Adrenal gland (tissue), 19 donors: ENCODE measurements at places on chromosomes 11 and 22.

DNA sequence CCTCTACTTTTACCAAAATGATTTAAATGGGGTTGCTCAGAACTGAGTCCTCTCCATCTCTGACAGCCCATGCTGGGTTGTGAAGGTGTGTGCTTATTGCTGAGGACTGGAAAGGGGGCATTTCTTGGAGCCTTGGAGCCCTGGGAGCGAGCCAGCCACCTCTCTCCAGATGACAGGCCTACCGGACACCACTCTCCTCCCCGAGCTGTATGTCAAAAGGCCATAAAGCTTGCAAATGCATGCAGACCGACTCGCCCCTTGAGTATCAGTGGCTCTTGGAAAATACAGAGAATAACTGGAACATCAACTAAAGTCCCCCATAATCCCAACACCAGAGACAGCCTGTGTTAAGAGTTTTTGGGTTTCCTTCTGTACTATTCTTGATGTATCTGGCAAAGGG, 67.9 kb upstream of the PITPNB start:
- peak; percentile 46 for DNase-seq

- no peak for DNase-seq
These were observed 313.5 kb downstream of the BLID start for GRCh38 chr11:121802542-121802941.

GRCh38 chr22:20154602-20155187, 3.8 kb upstream of the CCDC188 start:
- no peak for DNase-seq

- no peak for DNase-seq
These were observed 107.6 kb downstream of the ABTB2 start for GRCh38 chr11:34250211-34250610.

- no peak for DNase-seq
These were observed 47.8 kb upstream of the CD5 start for GRCh38 chr11:61054513-61054912.

DNA sequence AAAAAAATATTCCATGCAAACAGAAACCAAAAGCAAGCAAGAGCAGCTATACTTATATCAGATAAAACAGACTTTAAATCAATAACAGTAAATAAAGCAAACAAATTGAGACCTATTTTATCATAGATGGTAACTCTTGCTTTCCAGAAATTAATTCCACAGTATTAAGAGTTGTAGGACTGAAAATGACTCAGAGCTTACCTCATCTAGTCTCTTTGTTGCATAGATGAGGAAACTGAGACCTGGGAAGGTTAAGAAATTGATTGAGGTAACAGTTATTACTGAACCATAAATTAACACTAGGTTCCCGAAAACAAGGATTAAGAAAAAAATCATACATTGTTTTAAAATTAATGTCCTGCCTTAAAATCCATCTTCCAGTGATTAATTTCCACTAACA, 123.8 kb downstream of the PLEKHA7 start:
- DNase-seq: no peak

DNA sequence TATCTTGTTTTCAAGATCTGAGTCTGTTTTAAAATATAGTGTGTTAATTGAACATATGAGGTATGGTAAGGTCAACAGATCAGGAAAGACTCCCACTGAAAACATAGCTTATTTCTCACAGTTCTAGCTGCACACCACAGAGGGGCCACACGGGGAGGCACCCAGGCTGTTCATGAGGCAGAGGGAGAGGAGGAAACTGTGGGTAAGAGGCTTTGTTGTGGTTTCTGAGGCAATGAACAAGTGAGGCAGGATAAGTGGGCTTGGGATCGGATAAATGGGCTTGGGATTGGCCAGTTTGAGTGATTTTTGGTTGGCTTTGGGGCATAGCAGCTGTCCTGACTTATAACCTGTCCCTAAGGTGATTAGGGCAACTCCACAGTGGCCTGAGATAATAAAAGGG, 242.1 kb downstream of the LUZP2 start:
- no peak for DNase-seq

DNA sequence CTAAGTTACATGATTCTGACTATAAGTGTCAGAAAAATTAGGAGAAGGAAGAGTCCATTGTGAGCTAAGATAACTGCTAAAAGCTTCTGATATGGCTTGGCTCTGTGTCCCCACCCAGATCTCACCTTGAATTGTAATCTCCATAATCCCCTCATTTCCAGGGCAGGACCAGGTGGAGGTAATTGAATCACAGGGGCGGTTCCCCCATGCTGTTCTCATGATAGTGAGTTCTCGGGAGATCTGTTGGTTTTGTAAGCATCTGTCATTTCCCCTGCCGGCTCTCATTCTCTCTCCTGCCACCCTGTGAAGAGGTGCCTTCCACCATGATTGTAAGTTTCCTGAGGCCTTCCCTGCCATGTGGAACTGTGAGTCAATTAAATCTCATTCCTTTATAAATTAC, 230.2 kb downstream of the OPCML start:
- no peak for DNase-seq

DNA sequence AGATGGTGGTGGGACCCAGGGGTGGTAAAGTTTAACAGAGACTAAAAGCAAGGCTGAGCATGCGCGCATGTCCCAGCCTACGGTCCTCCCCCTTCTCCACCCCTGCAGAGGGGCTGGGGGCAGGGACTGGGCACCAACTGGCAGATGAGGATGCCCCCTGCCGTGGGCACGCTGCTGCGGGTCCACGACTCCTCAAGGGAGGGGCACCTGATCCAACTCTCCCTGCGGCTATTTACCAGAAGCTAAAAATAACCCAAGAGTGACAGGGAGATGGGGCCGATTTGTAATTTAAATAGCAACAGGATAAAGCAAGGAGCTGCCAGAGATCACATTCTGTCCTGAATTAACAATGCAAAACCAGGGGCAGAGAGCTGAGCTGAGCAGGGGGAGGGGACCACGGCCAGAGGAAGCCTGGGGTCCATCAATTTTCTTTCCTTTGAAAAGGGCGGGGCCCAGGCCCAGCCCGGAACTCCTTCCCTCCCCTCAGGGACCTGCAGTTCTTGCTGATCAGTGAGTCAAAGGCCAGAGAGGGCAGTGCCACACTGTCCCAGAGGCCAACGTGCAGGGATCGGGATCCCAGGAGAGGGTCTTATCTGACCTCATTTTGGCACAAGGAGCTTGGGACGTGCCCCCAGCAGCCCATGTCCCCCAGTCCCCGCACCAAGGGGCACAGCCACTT, 8.1 kb upstream of the DGKZ start:
- DNase-seq: no peak

- DNase-seq: no peak
These were observed 1164.1 kb upstream of the CNTN5 start for GRCh38 chr11:97856666-97857065.

GRCh38 chr11:92886243-92886905, 83.1 kb upstream of the MTNR1B start:
- peak; percentile 60 for DNase-seq

GRCh38 chr11:65165410-65166317, 4.4 kb upstream of the SPDYC start:
- DNase-seq: no peak

DNA sequence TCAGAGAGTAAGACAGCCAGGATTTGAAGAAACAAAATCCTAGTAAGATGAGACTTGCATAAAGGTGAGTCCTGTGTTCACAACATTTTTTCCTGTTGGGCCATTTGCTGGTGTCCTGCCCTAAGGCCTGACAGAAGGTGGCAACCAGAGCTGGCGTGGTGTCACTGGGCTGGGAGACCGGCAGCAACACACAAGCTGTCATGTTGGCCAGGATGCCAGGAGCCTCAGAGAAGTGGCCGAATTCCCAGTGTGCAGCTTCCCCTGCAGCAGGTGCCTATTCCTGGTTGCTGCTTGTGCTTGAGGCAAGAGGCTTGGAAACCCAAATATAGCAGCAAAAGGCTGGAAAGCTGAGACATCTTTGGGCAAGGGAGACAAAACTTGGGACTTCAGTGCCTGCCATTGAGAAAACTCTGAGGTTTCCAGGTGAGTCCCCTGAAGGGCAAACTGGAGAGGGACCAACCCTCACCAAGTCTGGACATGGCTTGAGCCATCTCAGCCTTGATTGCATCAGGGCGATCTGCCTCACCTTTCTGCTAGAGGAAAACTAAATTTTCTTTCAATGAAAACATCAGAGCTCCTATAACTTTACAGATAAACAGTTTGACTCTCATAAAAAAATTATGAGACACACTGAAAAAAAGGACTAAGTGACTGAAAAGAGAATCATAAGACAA, 25.9 kb downstream of the ALG12 start:
- DNase-seq: no peak

GRCh38 chr11:17494019-17494418, 17.4 kb upstream of the ABCC8 start:
- DNase-seq: no peak

DNA sequence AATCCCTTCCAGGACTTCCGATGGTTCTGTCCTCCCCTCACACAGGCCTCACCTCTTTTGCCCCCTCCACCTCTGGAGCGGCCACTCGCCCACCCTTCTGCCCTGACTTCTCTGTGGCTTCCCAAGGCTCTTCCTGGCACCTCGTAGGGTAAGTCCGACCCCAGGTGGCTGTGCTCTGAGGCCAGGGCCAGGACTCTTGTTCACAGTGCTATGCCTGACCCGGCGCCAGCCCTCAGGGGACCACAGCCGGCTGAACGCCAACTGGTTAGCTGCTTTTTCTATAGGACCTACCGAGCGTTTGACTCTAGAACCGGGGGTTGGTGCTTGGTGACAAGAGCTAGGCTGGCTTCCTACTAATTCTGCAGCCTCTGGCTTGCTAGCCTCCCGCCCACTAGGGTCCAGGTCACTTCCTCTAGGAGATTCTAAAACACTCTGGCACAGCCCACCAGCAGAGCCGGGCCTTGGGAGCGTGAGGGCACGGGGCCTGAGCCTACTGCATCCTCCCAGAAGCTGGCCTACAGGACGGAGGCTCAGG, 28.4 kb upstream of the KCNQ1OT1 start:
- DNase-seq: no peak

GRCh38 chr22:39940757-39941305, 19.4 kb upstream of the TMA7B start:
- no peak for DNase-seq

GRCh38 chr11:115324581-115325432, 179.4 kb downstream of the CADM1 start:
- peak; percentile 40 for DNase-seq

DNA sequence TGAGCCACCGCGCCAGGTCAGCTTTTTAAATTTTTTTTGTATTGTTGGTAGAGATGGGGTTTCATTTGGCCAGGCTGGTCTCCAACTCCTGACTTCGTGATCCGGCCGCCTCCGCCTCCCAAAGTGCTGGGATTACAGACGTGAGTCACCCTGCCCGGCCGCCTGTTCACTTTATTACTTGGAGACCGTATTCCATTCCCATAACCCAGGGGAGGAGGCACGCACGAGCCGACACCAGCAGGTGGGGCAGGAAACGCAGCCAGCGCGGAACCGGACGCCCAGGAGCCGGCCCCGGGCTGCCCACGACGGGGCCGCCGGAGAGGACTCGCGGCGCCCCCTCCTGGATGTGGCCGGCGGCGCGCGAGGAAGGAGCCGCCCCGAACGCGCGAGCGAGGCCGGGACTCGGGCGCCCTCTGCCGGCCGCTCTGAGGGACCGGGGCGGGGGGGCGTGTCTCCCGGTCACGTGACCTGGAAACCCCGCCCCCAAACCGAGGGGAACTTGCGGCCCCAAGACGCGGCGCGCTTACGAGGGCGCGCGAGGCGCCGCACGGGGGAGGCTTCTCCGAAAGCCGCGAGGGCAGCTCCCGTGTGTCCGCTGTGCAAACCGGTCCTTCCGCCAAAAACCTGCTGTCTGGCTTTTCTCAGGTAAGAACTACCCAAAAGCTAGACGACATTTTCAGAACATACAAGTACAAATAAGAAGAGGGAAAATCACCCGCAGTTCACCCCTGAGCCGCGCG, 11.6 kb upstream of the RNH1 start:
- peak; percentile 95 for DNase-seq

- DNase-seq: no peak
These were observed 216.1 kb upstream of the NTM start for GRCh38 chr11:131154351-131154750.

DNA sequence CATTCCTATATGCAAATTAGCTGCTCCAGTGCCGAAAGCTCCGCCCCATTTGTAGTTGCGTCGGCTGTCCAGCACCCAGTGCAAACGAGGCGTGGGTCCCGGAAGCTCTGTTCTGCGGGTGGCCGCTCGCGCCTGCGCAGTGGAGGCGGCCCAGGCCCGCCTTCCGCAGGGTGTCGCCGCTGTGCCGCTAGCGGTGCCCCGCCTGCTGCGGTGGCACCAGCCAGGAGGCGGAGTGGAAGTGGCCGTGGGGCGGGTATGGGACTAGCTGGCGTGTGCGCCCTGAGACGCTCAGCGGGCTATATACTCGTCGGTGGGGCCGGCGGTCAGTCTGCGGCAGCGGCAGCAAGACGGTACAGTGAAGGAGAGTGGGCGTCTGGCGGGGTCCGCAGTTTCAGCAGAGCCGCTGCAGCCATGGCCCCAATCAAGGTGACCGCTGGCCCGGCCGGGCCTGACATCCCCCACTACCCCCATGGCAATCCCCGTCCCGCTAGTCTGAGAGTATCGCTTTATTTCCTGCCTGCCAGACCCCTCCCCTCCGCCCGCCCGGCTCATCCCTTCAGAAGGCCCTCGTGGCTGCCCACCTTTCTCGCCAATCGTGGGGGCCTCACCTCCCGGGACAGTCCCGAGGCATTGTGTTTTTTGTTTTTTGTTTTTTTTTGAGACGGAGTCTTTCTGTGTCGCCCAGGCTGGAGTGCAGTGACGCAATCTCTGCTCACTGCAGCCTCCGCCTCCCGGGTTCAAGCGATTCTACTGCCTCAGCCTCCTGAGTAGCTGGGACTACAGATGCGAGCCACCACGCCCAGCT, at the start of gene PRDX5:
TSS of gene PRDX5 (plus strand) at position 161 of the 805 bp plus-strand sequence. CDS start at position 256, 95 bp downstream.
- peak; percentile 98 for DNase-seq

- DNase-seq: peak; percentile 31
These were observed 4.4 kb downstream of the ARRB1 start for GRCh38 chr11:75346912-75347647.

GRCh38 chr22:27164781-27165503, 507.6 kb downstream of the MIAT start:
- no peak for DNase-seq

DNA sequence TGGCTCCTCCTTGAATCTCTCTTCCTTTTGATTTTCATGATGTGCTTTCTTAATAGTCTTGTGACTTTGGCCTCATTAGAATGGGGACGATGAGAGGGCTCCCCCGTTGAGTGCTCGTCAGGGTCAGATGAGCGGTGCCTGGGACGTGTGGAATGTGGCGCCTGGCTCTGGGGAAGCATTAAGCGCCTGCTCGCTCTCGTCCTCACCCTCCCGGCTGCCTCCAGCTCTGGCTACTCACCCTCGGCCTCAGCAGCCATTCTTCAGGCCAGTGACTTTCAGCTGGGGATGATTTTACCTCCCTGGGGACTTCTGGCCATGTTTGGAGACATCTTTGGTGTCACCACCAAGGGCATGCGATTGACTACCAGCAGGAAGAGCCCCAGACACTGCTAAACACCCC, 69.7 kb downstream of the RPS6KA4 start:
- DNase-seq: no peak

GRCh38 chr22:33537059-33537458, 383.2 kb downstream of the LARGE1 start:
- DNase-seq: no peak
